GM03348 (cell line): ENCODE measurements at places on chromosomes 1 and 21.

GRCh38 chr1:20723159-20723536 is 5.3 kb upstream of the KIF17 start:
- no peak for DNase-seq

DNA sequence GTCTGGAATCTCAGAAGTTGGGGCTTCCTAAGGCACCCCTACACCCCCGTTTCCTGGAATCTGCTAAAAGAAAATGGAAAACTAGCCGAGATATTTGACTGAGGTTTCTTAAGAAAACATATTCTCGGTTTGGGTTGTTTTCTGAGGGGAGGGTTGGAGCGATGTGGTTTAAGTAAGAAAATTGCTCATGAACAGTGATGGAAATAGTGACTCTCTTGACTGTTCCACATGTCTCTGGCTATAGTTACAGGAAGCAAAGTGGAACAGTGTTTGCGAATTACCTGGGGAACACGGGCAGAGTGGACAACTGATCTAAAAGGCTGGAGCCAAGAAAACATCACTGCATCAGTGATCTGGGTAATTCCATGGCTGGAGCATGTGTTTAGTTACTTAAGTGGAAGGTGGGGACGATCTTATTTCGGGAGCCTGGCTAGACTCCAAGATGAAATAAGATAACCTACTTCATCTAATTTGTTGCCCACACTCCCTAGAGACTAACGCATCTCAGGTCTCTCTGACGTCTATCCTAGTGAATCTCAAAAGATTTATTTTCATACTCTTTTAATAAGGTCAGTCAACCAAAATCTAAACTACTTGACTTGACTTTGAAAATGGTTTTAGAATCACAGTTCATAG is 92.4 kb downstream of the KCNJ15 start:
- DNase-seq, result no peak

- DNase-seq, result no peak
Measured at GRCh38 chr1:62693123-62693522, 4.9 kb upstream of the DOCK7 start.

DNA sequence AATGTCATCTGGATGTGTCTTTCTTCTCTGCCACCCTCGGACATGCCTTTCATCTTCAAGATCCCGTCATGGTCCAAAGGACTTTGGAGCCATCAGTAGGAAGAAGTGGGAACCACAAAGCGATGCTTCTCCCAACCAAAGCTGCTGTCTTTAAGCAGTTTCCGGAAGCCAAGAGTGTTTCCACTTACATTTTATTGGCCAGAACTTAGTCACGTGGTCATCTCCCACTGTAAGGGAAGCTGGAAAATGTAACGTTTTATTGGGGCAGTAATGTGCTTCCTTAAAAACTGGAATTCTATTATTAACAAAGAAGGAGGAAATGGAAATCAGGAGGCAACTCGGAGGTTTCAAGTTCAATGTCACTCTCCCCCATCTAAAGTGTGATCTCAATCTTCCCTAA is 170.8 kb downstream of the ATG4C start:
- no peak for DNase-seq

- DNase-seq, result no peak
Measured at GRCh38 chr1:214124915-214125314, 137.1 kb downstream of the PROX1 start.

DNA sequence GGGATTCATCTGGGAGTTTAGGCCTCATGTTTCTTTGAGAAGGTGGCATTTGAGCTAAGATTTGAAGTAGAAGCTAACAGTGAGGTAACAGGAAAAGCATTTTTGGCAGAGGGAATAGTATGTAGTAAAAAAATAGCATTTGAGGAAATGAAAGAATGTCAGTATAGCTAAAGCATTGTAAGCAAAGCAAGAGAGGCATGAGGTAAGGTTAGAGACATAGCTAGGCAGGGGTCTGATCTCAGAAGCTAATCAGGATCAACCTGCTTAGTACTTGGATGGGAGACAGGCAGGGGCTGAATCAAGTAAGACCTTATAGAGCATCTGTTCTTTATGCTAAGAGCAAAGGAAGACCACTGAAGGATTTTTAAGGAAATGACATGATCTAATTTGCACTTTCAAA is 4.0 kb downstream of the POLR3C start:
- DNase-seq, result no peak
